ENCODE measurements at places on chromosomes 5 and 9. TPM values are rescaled to one million over a fixed set of nuclear protein-coding genes. Genes with fewer than 3 reads are reported as not detected.

Gene KIAA0825
- 0.47 TPM for total RNA-seq

Gene CDH9
- not detected for total RNA-seq

Gene CBY3
- total RNA-seq = 0.66 TPM

Gene CDH6
- total RNA-seq = not detected

Gene SPIN1
- 39.1 TPM for total RNA-seq

Gene MUSK
- total RNA-seq = not detected

Gene GDNF
- 0.36 TPM for total RNA-seq

GRCh38 chr5:23506329-23507236 lies 826 bp upstream of the PRDM9 start:
- no peak for DNase-seq

- peak; percentile 61 for DNase-seq
These were observed 99.9 kb downstream of the ANKRD18B start for GRCh38 chr9:33623658-33624586.

DNA sequence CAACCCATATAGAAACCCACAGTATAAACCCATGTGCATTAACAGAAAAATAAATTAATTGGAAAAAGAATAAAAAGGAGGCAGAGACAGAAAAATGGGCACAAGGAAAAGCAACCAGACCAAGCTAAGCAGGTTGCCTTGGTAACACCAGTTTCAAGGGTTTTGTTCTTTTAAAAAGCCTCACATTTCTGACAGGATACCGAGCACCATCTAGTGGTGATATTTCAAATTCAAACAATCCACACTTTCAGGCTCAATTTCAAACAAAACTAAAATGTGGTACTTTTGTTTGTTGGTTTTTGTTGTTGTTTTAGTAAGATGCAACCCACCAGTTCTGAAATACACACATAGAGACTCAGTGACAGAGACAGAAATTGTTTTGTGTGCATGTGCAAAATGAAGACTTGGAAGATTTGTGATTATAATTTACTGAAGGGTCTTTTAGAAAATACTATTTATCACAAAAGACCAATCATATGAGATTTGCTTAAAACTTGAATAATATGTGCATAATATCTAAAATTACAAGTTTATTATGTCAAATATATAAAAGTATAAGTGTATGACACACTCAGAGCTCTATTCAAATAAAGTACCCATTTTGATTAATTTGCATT lies 318.2 kb downstream of the SLCO4C1 start:
- no peak for DNase-seq

DNA sequence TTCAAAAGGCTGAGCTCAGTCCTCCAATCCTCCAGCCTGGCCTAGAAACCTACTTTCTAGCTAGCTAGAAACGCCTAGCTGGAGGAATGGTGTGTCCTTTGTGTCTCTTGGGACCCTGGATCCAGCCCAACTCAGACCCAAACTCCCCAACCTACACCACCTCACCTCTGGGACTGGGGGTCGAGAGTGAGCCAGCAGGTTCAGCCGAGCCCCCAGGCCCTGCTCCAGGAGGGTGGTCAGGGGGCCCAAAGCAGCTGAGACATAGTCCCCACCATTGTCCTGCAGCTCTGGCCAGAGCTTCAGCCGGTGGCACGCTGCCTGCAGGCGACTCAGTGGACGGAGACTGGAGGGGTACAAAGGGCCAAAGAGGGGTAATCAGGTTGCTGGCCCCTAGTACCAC lies 6.2 kb downstream of the NOL6 start:
- no peak for DNase-seq

DNA sequence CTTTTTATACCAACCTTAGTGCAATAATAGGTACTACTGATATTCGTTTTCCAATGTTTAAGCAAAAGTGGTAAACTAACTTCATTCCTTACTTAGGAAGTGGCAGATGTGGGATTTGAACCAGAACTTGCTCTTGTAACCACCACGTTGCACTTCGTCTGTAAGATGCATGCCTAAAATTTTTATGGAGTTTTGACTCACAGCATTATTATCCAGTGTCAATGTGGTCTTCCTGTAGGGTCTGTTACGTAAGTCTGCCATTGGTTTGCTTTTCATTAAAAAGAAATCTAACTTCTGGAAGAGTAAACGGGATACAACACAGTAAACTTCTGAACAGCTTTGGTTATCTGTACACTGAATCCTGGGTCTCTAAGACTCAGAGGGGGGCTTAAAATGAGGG lies 521.0 kb upstream of the WWC1 start:
- DNase-seq = no peak

DNA sequence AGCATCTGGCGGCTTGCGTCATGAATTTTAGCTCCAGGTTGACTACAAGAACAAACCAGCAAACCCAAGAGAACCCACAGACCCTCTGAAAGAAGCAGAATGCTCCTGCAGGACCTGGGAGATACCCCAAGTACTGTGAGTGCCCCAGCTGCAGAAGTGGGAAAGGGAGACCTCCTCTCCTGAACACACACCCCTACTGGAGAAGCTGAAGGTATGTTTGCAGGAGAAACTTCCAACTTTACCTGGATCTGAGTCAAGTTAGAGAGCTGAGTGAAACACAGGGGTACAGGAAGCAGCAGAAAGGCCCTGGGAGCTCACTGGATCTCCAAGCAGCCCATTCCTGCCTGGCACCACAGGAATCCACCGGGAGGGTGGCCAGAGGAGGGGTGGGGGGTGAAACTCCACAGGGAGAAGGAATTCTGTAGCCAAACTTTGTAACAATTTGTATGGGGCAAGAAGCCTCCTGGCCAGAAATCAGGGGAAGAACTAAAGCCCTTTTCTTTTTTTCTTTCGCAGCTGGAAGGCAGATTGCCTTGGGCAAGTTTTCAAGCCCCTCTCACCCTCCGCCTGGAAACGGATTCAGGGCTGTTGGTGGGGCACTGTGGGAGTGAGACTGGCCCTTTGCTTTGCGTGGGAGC lies 576.2 kb downstream of the BNC2 start:
- no peak for DNase-seq

- no peak for DNase-seq
These were observed 89.3 kb downstream of the FEM1C start for GRCh38 chr5:115455301-115455707.

GRCh38 chr9:94936419-94936818 lies 209.9 kb downstream of the AOPEP start:
- no peak for DNase-seq

DNA sequence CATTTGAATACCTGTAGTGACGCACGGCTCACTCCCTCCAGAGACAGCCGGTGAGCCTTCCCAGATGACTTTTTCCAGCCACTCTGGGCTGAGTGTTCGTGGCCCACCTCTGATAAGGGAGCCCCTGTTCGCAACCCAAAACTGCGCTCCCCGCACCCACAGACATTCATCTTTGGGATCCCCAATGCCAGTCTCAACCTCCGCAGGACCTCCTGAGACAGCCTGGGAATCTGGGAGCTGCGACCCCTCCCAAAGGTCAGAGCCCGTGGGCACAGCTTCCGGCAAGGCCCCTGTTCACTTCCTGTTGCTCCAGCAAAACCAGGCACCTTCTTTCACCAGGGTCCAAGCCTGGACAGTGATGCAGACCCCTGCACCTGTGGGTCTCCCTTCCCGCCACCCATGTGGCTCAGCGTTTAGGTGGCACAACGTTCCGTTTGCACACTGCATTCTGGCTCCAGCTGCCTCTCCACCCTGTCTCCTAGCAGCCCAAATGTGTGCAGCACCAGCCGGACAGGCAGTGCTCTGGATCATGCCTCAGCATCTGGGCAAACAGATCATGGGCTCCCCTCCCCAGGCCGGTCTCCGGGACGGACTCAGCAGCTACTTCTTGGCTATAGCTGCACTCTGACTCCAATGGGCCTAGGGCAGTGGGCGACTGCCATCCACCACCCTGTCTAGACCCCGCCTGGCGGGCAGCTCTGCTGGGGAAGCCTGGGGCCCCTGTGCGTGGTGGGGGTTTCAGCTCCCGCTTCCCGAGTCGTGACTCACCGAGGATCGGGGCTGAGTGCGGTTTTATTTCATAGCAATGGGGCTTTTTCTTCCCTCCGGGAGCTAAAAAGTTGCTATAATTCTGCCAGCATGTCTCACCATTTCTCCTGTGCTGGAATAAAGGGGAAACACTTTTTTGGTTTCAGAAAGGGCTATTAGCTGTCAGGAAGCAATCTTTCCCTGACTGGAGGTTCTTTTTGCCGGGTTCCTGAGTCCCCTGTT lies 156.0 kb downstream of the OLFM1 start:
- no peak for DNase-seq

DNA sequence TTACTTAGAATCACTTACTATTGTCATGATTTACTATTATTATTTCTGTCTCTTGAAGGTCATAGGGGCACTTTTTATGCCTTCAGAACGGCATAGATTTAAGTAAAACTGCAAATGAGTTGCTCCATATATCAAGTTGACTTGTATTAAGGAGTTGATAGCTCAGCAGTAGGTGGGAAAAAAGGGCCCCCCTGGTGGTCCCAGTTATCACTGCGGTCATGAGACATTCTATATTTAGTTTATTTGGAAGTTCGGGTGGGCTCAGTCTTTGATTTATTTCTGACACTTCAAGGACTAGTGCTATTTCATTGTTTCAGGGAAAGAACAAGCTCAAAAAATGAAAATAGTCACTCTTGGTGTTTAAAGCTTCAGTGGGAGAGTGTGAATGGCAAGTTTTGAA lies 159.3 kb downstream of the SLC24A2 start:
- no peak for DNase-seq

All from activated T-helper 1 cell treated with anti-CD3 and anti-CD28 coated beads, Interleukin-12 subunit alpha, Interleukin-12 subunit beta, Interleukin-2, Interleukin-4 antibody, amounts not matched to agents 30 ng/mL and 10 ng/mL and 1 ng/mL, durations not matched to agents 14 hours and 24 hours and 36 hours (primary cell).